ENCODE measurements at places on chromosomes 16 and 17. TPM values are rescaled to one million over a fixed set of nuclear protein-coding genes. Genes with fewer than 3 reads are reported as not detected.

Gene CMTM1
- not detected for total RNA-seq

Gene KRT15
- total RNA-seq: 292 TPM

Gene RDM1
- total RNA-seq: 4.6 TPM

Gene PRDM7
- not detected for total RNA-seq

Gene KRTAP29-1
- total RNA-seq: not detected

Gene TMEM92
- 7.5 TPM for total RNA-seq

Gene TBX2
- total RNA-seq: 1.4 TPM

Gene KRT40
- not detected for total RNA-seq

Gene RSPRY1
- total RNA-seq: 29.8 TPM

Gene SSTR5
- total RNA-seq: not detected

Gene CUEDC1
- total RNA-seq: 15.1 TPM

Gene TBC1D3K
- not detected for total RNA-seq

Gene NPIPA2
- total RNA-seq: not detected

Gene RASD1
- total RNA-seq: 0.42 TPM

Gene SCGB1C2
- not detected for total RNA-seq

Gene USP31
- 10.3 TPM for total RNA-seq

Gene ABCC3
- total RNA-seq: 13.3 TPM

Gene FOXN1
- 2.7 TPM for total RNA-seq

Gene SPNS3
- total RNA-seq: not detected

Gene TBC1D3
- total RNA-seq: not detected

Gene FLCN
- 13.5 TPM for total RNA-seq

Gene C16orf96
- total RNA-seq: not detected

Gene MARCHF10
- total RNA-seq: not detected

Gene ASGR2
- total RNA-seq: not detected

Gene CAVIN1
- 255 TPM for total RNA-seq

Gene C1QTNF8
- total RNA-seq: not detected

Gene PRAC2
- total RNA-seq: not detected

Gene PMM2
- total RNA-seq: 36.5 TPM

Gene ZSCAN10
- total RNA-seq: not detected

Gene TMEM88
- not detected for total RNA-seq

Gene C16orf54
- not detected for total RNA-seq

Gene GCGR
- total RNA-seq: not detected

Gene BTBD17
- total RNA-seq: not detected

Gene KRT9
- 0.78 TPM for total RNA-seq

Gene LGALS9
- 0.65 TPM for total RNA-seq

Gene KRT32
- 0.21 TPM for total RNA-seq

Gene PTX4
- not detected for total RNA-seq

Gene SLC6A2
- total RNA-seq: 0.23 TPM

Gene GPR179
- total RNA-seq: not detected

Gene GRAP
- 0.05 TPM for total RNA-seq

Gene RAMP2
- total RNA-seq: 0.49 TPM

Gene ARHGDIG
- total RNA-seq: 0.60 TPM

Gene GALR2
- total RNA-seq: 0.14 TPM

Gene MYH1
- not detected for total RNA-seq

Gene HYDIN
- not detected for total RNA-seq

Gene SDR42E2
- total RNA-seq: not detected

Gene GDPD3
- 4.4 TPM for total RNA-seq
